ENCODE measurements at places on chromosomes 13 and 19. TPM values are rescaled to one million over a fixed set of nuclear protein-coding genes. Genes with fewer than 3 reads are reported as not detected.

GRCh38 chr19:34325981-34326787 is 38.8 kb upstream of the GPI start:
- H3K27me3 ChIP-seq, result no peaks in the 10 kb centered on the region
- H3K27ac ChIP-seq, result no peak overlapping the region
- no peaks in the 10 kb centered on the region for H3K36me3 ChIP-seq
- H3K4me3 ChIP-seq, result no peak overlapping the region
- no peak for DNase-seq

PROSER1 gene
- total RNA-seq, result 44.4 TPM

DNAJC3 gene
- 14.1 TPM for total RNA-seq

DNA sequence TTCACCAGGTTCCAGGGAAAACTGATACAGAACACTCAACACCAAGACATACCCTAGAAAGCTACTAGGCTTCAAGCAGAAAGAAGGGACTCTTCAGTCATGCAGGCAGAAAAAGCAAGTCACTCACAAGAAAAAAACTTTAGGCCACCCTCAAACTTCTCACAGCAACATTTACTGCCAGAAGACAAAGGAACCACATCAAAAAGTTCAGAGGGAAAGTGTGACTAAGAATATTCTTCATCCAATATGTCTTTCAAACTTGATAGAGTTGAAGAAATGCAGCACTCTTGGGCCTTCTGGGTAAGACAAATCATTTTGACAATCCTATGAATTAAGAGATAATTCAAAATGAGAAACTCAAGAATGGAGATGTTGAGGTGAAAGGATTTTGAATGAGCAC is 7.7 kb downstream of the DZIP1 start:
- H3K36me3 ChIP-seq, result peaks cover 6% of the 10 kb centered on the region
- no peaks in the 10 kb centered on the region for H3K27me3 ChIP-seq
- DNase-seq, result no peak

- H3K36me3 ChIP-seq, result no peaks in the 10 kb centered on the region
- no peak for DNase-seq
- H3K4me3 ChIP-seq, result no peak overlapping the region
- H3K27me3 ChIP-seq, result no peaks in the 10 kb centered on the region
- no peak overlapping the region for H3K27ac ChIP-seq
- peaks cover 14% of the 10 kb centered on the region for H3K4me1 ChIP-seq
Observed at GRCh38 chr19:18647371-18647767, 10.5 kb downstream of the KLHL26 start.

- no peak overlapping the region for H3K4me3 ChIP-seq
- no peak overlapping the region for H3K27ac ChIP-seq
- peaks cover 24% of the 10 kb centered on the region for H3K4me1 ChIP-seq
- no peaks in the 10 kb centered on the region for H3K27me3 ChIP-seq
- DNase-seq, result no peak
- H3K36me3 ChIP-seq, result no peaks in the 10 kb centered on the region
Observed at GRCh38 chr13:100459747-100460146, 128.8 kb downstream of the GGACT start.

KLF1 gene
- 0.64 TPM for total RNA-seq

FAM83E gene
- total RNA-seq, result 2.6 TPM

ATP4A gene
- total RNA-seq, result not detected

PAN3 gene
- total RNA-seq, result 50.1 TPM

DNA sequence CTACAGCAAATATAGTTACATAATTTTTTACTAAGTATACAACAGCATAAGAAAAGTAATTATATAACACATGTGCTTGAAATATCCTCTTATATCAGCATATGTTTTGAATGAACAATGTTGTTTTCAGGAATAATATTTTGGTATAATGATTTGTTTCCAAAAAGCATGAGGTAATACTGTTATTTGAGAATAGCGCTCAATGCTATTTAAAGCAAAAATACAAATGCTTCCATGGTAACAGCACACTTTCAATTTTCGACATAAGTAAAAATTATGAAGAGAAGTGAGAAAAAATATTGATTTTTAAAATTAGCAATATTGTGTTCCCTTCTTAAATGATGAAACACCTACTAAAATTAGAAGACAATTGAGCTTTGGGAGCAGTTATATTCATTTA is 715.9 kb upstream of the ATXN8OS start:
- H3K36me3 ChIP-seq, result no peaks in the 10 kb centered on the region
- DNase-seq, result no peak
- H3K4me3 ChIP-seq, result no peak overlapping the region

ZNF682 gene
- 26.9 TPM for total RNA-seq

- no peaks in the 10 kb centered on the region for H3K27me3 ChIP-seq
- no peak overlapping the region for H3K27ac ChIP-seq
- no peaks in the 10 kb centered on the region for H3K36me3 ChIP-seq
Observed at GRCh38 chr19:23802290-23802689, 43.6 kb upstream of the ZNF681 start.

DNA sequence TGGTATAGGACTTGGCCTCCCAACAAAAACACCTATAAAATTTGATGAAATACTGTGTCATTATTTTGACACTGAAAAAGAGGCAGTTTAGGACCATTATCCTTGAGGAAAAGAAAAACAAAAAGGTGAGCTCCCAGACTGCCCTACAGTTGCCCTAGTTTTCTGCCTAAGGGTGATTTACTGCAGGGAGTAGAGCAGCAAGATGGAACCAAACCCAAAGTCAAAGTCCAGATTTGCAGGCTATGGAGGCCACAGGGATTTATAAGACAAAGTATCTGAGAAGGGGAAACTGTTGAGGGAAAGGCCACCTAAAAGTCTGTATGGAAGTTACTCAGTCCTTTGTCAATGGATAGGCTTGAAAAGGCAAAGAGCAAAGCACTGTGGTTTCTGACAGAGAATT is 112.4 kb upstream of the TRPC4 start:
- H3K27me3 ChIP-seq, result no peaks in the 10 kb centered on the region
- H3K27ac ChIP-seq, result no peak overlapping the region
- H3K4me3 ChIP-seq, result no peak overlapping the region

SULT2A1 gene
- not detected for total RNA-seq

FAAP24 gene
- 4.4 TPM for total RNA-seq

DNA sequence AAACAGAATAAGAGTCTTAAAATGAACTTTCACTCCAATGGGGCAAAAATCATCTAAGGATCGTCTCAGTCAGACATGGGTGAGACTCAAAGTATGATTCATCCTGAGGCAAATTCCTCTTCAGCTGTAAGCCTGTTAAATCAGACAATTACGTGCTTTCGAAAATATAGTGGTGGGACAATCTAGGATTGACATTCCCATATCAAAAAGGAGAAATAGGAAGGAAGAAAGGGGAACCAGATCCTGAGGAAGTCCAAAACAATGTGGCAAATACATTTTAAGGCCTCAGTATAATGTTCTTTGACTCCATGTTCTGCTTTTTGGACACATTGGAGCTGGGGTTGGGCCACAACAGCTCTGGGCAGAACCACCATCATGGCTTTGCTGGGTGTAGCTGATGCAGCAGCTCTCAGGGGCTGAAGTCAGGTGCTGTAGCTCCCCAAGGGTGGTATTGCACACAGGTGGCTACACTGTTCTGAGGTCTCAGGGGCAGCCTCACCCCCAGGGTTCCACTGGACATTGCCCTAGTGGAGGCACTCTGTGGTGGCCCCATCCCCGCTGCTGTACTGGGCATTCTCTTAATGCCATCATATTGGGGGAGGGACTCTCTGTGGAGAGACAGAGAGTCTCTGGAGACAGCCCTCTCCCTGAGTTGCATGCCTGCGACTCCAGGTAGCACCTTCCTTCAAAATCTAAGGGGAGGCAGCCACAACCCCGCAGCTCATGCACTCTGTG is 5.7 kb upstream of the FPR3 start:
- no peak overlapping the region for H3K27ac ChIP-seq
- no peaks in the 10 kb centered on the region for H3K27me3 ChIP-seq
- no peak overlapping the region for H3K4me3 ChIP-seq
- H3K4me1 ChIP-seq, result no peaks in the 10 kb centered on the region
- H3K36me3 ChIP-seq, result no peaks in the 10 kb centered on the region

ZNF568 gene
- 6.3 TPM for total RNA-seq

- no peak for DNase-seq
- H3K4me3 ChIP-seq, result no peak overlapping the region
- no peaks in the 10 kb centered on the region for H3K36me3 ChIP-seq
- H3K27me3 ChIP-seq, result peaks cover 24% of the 10 kb centered on the region
- no peaks in the 10 kb centered on the region for H3K4me1 ChIP-seq
Observed at GRCh38 chr19:4510435-4511255, 7.6 kb downstream of the PLIN4 start.

Measured in neural progenitor cell (in vitro differentiated cells).